ENCODE measurements at places on chromosomes 5 and 9. TPM values are rescaled to one million over a fixed set of nuclear protein-coding genes. Genes with fewer than 3 reads are reported as not detected.

The TSTD2 gene
- total RNA-seq: 11.6 TPM

The ECM2 gene
- total RNA-seq: 2.8 TPM

The IL4 gene
- not detected for total RNA-seq

The FYB1 gene
- 1.2 TPM for total RNA-seq

The TEK gene
- total RNA-seq: 8.3 TPM

The MOB3B gene
- total RNA-seq: 16.3 TPM

The POC5 gene
- 7.3 TPM for total RNA-seq

GRCh38 chr5:97623441-97623840, 440.4 kb upstream of the RIOK2 start:
- H3K4me1 ChIP-seq: no peaks in the 10 kb centered on the region
- H3K27me3 ChIP-seq: no peaks in the 10 kb centered on the region
- no peak overlapping the region for H3K4me3 ChIP-seq
- no peak overlapping the region for H3K27ac ChIP-seq
- no peaks in the 10 kb centered on the region for H3K36me3 ChIP-seq

- peak within 1 kb of the TSS; percentile 98 for H3K27ac ChIP-seq
- no peaks in the 10 kb centered on the region for H3K27me3 ChIP-seq
- peak within 1 kb of the TSS; percentile 97 for H3K4me3 ChIP-seq
- no peaks in the 10 kb centered on the region for H3K36me3 ChIP-seq
- peaks cover 55% of the 10 kb centered on the region for H3K4me1 ChIP-seq
These were observed at the start of gene SQSTM1 for GRCh38 chr5:179820483-179821297. TSS of gene SQSTM1 (plus strand) at chr5:179820905. CDS start at chr5:179820937, 32 bp downstream.

GRCh38 chr5:91382530-91383026, 539 bp downstream of the ARRDC3 start:
- peak overlapping the region; percentile 67 for H3K4me3 ChIP-seq
- H3K36me3 ChIP-seq: peaks cover 9% of the 10 kb centered on the region
- no peak for DNase-seq
- H3K27me3 ChIP-seq: no peaks in the 10 kb centered on the region

DNA sequence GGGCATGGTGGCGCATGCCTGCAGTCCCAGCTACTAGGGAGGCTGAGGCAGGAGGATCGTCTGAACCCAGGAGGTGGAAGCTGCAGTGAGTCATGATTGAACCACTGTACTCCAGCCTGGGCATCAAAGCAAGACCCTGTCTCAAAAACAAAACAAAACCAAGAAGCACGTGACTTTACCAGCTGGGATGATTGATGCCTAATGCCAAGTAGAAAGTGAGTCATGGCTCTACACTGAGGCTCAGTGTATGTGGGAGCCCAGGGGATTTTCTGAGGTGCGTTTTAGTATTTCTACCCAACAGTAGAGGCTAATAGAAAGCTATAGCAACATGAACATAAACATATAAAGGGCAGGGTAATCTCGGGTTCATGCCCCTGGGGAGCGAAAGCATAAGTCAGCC, 13.9 kb upstream of the BRD3OS start:
- no peaks in the 10 kb centered on the region for H3K4me1 ChIP-seq
- H3K27me3 ChIP-seq: peaks cover 5% of the 10 kb centered on the region
- H3K27ac ChIP-seq: no peak overlapping the region
- no peak overlapping the region for H3K4me3 ChIP-seq

- no peaks in the 10 kb centered on the region for H3K36me3 ChIP-seq
- DNase-seq: no peak
- H3K27ac ChIP-seq: no peak overlapping the region
- H3K27me3 ChIP-seq: no peaks in the 10 kb centered on the region
- no peaks in the 10 kb centered on the region for H3K4me1 ChIP-seq
These were observed 112.0 kb downstream of the VAV2 start for GRCh38 chr9:133880136-133880535.

DNA sequence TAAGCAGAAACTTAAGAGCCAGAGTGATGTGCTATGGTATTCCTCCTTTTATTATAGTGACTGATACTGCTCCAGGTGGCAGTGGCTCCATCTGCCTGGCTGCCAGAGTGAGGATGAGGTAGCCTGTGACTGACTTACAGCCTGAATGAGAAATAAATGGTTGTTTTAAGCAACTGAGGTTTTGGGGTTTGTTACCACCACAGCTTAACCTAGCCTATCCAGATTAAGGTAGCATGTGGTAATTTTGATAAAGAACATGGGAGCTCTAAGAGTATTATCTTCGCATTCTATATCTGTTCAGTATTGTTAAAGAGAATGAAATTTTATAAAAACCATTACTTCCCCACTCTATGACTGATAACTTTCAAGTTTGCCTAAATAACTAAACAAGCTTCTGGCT, 39.0 kb downstream of the GOLPH3 start:
- no peak overlapping the region for H3K4me3 ChIP-seq
- H3K4me1 ChIP-seq: peaks cover 22% of the 10 kb centered on the region
- no peaks in the 10 kb centered on the region for H3K36me3 ChIP-seq
- no peaks in the 10 kb centered on the region for H3K27me3 ChIP-seq

- H3K27me3 ChIP-seq: peaks cover 83% of the 10 kb centered on the region
- DNase-seq: no peak
- no peak overlapping the region for H3K27ac ChIP-seq
These were observed 66.8 kb downstream of the FOXD1 start for GRCh38 chr5:73381590-73382400.

- H3K36me3 ChIP-seq: no peaks in the 10 kb centered on the region
- H3K4me1 ChIP-seq: no peaks in the 10 kb centered on the region
- no peak for DNase-seq
- no peak overlapping the region for H3K27ac ChIP-seq
- no peaks in the 10 kb centered on the region for H3K27me3 ChIP-seq
These were observed 29.1 kb upstream of the PLCXD3 start for GRCh38 chr5:41539454-41539853.

DNA sequence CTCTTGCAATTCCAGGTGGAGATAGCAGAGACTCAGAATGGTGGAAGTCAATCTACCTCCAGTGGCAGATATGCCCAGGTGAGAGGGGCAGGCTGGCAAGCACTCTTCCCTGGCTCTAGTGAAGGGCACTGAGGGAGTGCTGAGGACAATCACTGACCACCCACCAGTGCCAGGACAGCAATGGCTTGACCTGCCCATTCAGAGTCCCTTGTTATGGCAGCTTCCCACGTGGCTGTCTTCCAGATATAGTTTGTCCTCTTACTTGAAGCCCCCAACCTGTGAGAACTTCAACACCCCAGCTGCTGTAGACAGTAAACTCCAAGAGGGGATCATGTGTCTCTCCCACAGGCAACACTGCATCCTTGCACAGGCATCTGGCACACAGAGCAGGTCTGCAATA, 104.7 kb downstream of the LHFPL2 start:
- no peak overlapping the region for H3K4me3 ChIP-seq
- DNase-seq: no peak
- H3K4me1 ChIP-seq: peaks cover 20% of the 10 kb centered on the region
- no peaks in the 10 kb centered on the region for H3K36me3 ChIP-seq

DNA sequence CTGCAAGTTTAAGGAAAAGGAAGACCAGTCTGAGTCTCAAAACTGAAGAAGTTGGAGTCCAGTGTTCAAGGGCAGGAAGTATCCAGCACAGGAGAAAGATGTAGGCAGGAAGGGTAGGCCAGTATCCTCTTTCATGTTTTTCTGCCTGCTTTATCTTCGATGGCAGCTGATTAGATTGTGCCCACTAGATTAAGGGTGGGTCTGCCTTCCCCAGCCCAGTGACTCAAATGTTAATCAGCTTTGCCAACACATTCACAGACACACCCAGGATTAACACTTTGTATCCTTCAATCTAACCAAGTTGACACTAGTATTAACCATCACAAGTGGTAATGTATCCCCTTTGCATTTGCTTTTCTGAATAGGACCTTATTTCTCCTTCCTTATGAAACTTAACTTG, 535.9 kb upstream of the FTMT start:
- no peak overlapping the region for H3K27ac ChIP-seq
- H3K27me3 ChIP-seq: no peaks in the 10 kb centered on the region
- H3K4me1 ChIP-seq: no peaks in the 10 kb centered on the region
- no peak for DNase-seq

GRCh38 chr9:81522716-81523551, 166.4 kb downstream of the TLE1 start:
- DNase-seq: no peak
- H3K4me1 ChIP-seq: peaks cover 8% of the 10 kb centered on the region
- H3K27me3 ChIP-seq: no peaks in the 10 kb centered on the region
- no peak overlapping the region for H3K27ac ChIP-seq
- H3K4me3 ChIP-seq: peak overlapping the region; percentile 15

GRCh38 chr5:139914218-139914807, 118.7 kb downstream of the PSD2 start:
- no peak overlapping the region for H3K4me3 ChIP-seq
- no peaks in the 10 kb centered on the region for H3K27me3 ChIP-seq
- no peak overlapping the region for H3K27ac ChIP-seq
- no peak for DNase-seq

DNA sequence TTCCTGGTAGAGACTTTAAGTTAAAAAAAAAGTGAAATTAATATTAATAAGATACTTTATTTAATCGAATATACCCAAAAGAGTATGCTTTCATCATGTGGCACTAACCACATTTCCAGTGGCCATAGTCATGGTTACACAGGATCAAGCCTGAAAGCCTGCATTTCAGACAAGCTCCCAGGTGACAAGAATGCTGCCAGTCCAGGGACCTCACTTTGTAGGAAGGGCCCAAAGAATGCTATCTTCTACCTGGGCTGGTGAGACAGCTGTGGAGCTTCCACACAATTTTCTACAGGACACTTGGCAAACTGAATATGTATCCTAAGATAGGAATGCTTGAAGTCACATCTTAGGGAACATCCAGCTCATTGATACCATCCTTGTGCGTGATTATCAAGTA, 203.8 kb downstream of the AUH start:
- DNase-seq: no peak
- no peak overlapping the region for H3K27ac ChIP-seq
- no peaks in the 10 kb centered on the region for H3K4me1 ChIP-seq
- H3K36me3 ChIP-seq: no peaks in the 10 kb centered on the region
- H3K27me3 ChIP-seq: no peaks in the 10 kb centered on the region

DNA sequence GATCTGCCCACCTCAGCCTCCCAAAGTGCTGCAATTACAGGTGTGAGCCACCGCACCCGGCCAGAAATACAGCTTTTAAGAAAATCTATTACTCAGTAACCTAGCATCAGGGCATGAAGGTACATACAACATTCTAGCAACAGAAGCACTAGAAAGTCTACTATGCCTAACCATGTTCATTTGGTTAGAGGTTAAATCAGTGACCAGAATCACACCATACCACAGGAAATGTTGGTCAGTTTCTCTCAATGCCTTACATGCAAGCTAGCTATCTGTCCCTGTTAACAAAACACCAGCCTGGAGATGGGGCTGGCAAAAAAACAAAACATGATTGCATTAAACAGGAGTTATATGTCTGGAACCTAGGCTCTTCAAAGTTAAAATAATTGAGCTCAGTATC, 104.1 kb downstream of the STRBP start:
- H3K27me3 ChIP-seq: no peaks in the 10 kb centered on the region
- DNase-seq: no peak
- H3K4me1 ChIP-seq: no peaks in the 10 kb centered on the region
- no peak overlapping the region for H3K4me3 ChIP-seq

- H3K27ac ChIP-seq: no peak overlapping the region
- no peaks in the 10 kb centered on the region for H3K36me3 ChIP-seq
- H3K4me1 ChIP-seq: peaks cover 9% of the 10 kb centered on the region
- no peak for DNase-seq
These were observed 197.4 kb downstream of the WDR70 start for GRCh38 chr5:37576552-37576951.

- H3K36me3 ChIP-seq: no peaks in the 10 kb centered on the region
- H3K4me1 ChIP-seq: peaks cover 25% of the 10 kb centered on the region
- H3K4me3 ChIP-seq: no peak overlapping the region
- H3K27ac ChIP-seq: no peak overlapping the region
These were observed 2.6 kb upstream of the ALAD start for GRCh38 chr9:113403646-113404045.

GRCh38 chr9:80605129-80605528, 1033.4 kb downstream of the TLE4 start:
- DNase-seq: no peak
- no peaks in the 10 kb centered on the region for H3K4me1 ChIP-seq
- H3K36me3 ChIP-seq: no peaks in the 10 kb centered on the region
- no peaks in the 10 kb centered on the region for H3K27me3 ChIP-seq
- no peak overlapping the region for H3K27ac ChIP-seq

DNA sequence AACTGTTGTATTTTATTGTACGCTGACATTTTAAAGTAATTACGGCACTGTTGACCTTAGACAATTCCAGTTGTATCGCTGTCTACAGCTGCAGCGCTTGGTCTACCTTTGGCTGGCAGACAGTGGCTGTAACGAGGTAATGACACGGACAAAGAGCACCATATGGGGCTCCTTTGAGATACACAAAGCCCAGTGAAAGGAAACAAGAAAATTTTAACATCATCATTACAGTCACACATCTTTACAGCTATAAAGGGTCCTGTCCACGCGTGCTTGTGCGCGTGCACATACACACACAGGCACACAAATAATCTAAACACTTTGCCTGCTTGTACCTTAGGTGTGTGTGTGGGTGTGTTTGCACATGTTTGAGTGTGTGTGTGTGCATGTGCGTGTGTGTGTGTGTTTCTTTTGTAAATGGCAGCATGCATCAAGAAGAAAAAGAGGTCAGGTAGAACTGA, 946.0 kb downstream of the NR2F1-AS1 start:
- no peaks in the 10 kb centered on the region for H3K27me3 ChIP-seq
- DNase-seq: no peak
- H3K27ac ChIP-seq: no peak overlapping the region
- H3K4me1 ChIP-seq: no peaks in the 10 kb centered on the region
- H3K36me3 ChIP-seq: no peaks in the 10 kb centered on the region
- H3K4me3 ChIP-seq: no peak overlapping the region

DNA sequence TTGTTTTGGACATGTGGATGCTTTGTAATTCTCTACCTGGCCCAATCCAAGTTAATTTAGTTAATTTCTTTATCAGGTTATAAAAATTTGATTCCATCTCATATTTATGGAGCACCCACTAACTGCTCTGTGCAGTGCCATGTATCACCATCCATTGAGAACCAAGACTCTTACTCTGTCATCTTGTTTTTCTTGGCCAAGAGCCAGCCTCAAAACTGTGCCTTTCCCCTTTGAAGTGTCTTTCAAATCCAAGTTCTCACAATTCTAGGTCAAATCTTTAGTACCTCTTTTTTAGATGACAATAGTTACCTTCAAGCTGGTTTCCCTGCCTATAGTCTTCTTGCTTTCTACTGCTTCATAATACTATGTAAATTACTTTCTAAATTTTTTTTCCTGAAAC, 3.2 kb downstream of the COMMD10 start:
- H3K27ac ChIP-seq: no peak overlapping the region
- DNase-seq: no peak
- no peaks in the 10 kb centered on the region for H3K36me3 ChIP-seq
- no peak overlapping the region for H3K4me3 ChIP-seq
- H3K27me3 ChIP-seq: no peaks in the 10 kb centered on the region

GRCh38 chr5:139877129-139877597, 81.6 kb downstream of the PSD2 start:
- H3K27ac ChIP-seq: no peak overlapping the region
- H3K4me1 ChIP-seq: peaks cover 3% of the 10 kb centered on the region
- H3K4me3 ChIP-seq: no peak overlapping the region
- no peak for DNase-seq
- H3K36me3 ChIP-seq: no peaks in the 10 kb centered on the region
- H3K27me3 ChIP-seq: no peaks in the 10 kb centered on the region

GRCh38 chr5:102969641-102970040, 150.3 kb downstream of the GIN1 start:
- no peak overlapping the region for H3K4me3 ChIP-seq
- H3K27ac ChIP-seq: peak overlapping the region; percentile 0
- H3K4me1 ChIP-seq: peaks cover 21% of the 10 kb centered on the region

Data from gastrocnemius medialis (tissue), 4 donors.